ENCODE measurements at places on chromosomes 11 and 22.

DNA sequence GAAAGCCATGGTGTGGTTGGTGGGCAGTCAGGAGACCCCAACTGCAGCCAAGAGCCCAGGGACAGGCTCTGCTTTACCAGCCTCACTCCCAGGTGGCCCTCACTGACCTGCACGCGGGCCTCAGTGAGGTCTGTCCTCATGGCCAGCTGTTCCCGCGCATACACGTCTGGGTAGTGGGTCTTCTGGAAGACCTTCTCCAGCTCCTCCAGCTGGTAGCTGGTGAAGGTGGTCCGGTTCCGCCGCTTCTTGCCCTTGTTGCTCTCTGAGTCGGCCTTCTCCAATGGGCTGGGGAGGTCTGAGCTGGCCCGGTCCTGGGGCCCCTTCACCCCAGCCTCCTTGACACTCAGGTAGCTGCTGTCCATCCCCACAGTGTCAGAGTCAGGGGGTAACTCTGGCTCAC lies 34.7 kb downstream of the ALX4 start:
- no peak for DNase-seq

- no peak for DNase-seq
Measured at GRCh38 chr11:115872416-115872815, 368.2 kb upstream of the CADM1 start.

DNA sequence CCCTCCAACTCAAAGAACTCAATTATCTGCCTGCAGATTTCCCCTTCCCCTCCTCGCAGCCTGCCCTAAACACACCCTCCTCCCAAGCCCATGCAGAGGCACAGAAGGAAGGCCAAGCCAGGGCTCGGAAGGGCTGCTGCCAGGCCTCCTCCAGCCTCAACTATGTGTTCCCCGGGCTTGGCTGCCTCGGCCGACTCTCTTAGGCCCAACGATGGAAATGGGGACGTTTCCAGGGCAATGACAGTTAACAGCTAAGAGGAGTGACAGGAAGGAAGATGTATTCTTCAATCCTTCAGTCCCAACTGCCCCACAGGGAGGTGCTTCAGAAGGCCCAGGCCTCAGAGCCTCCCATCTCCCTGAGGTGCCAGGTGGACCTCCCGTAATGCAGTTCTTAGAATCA lies 104.0 kb upstream of the AKIP1 start:
- no peak for DNase-seq

GRCh38 chr11:33391893-33392251 lies 134.7 kb downstream of the HIPK3 start:
- no peak for DNase-seq

- DNase-seq, result peak; percentile 74
Measured at GRCh38 chr11:9664276-9665171, 647 bp downstream of the SWAP70 start.

DNA sequence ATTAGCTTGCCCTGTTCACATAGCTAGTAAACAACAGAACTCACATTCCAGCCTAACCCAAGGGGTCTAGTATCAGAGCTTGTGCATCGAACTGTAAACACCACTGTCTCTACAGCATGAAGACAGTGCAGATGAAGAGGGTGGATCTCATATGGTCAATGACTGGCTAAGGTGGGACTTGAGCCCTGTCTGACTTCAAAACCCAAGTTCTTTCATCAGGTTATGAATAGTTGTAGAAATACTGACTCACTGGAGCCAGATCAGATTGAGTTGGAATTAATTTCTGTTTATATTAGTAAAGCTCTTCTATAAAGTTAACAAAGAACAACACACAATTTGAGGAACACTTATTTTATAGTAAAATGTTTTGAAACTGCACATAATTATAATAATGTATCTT lies 161.7 kb upstream of the ARHGAP20 start:
- DNase-seq, result no peak

GRCh38 chr22:28792491-28793383 lies 7.6 kb downstream of the XBP1 start:
- no peak for DNase-seq

GRCh38 chr11:115496892-115497291 lies 7.3 kb downstream of the CADM1 start:
- no peak for DNase-seq

- DNase-seq, result no peak
Measured at GRCh38 chr11:100753172-100753543, 66.1 kb downstream of the ARHGAP42 start.

- DNase-seq, result no peak
Measured at GRCh38 chr11:129223260-129223659, 31.1 kb upstream of the ARHGAP32 start.

- peak; percentile 35 for DNase-seq
Measured at GRCh38 chr11:59263225-59263894, 50.6 kb upstream of the MPEG1 start.

GRCh38 chr11:17777086-17777737 lies 42.6 kb downstream of the KCNC1 start:
- DNase-seq, result no peak

DNA sequence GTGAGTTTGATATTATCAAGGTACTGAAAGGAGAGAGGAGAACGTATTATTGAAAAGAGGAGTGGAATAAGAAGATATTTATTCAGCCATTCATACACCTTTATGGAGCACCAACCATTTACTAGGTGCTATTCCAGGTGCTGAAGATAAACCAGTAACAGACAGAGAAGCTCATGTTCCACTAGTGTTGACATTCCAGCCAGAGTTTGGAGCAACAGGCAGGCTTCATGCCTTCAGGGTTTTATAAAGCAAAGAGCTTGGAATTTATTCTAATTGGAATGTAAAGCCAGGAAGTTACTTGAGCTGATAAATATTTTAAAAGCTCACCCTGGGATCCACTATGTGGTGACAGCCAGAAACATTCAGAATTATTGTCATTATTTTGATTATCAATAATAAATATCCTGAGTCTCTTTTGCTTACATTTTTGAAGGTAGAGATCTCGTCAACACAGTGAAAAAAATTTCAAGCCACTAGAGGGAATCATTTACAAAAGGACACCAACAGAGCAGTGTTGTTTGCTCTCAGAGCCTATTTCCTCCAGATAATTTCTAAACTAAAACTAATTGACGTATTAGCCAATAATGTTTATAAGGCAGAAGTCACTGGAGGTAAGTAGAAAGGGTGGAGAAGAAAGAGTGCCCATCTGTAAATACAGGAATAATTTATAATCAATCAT lies 172.0 kb downstream of the KCNA4 start:
- DNase-seq, result no peak

Measured in eye (tissue), 1 donor.